ENCODE measurements at places on chromosomes 12 and 14. TPM values are rescaled to one million over a fixed set of nuclear protein-coding genes. Genes with fewer than 3 reads are reported as not detected.

DNA sequence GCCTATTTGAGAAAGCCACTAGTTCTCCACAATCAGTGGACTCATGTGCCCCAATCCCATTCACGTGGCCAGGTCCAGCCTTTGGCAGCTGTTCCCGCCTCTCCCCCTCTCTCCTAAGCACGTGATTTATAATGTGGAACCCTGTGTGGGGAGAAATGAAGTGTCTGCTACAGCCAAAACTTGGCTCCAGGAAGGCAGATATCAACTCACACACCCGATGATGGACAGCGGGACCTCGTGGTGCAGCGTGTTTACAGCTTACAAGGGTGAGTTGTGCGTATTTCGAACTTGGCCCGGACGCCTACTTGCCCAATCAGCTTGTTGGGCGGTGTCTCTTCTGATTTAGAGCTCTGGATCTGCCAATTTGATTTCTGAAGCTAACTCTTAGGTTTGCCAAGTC, 38.1 kb upstream of the FAM181A start:
- no peak overlapping the region for H3K4me3 ChIP-seq
- H3K36me3 ChIP-seq: no peaks in the 10 kb centered on the region
- no peak overlapping the region for H3K27ac ChIP-seq
- H3K27me3 ChIP-seq: peaks cover 18% of the 10 kb centered on the region
- H3K4me1 ChIP-seq: no peaks in the 10 kb centered on the region
- DNase-seq: no peak

- H3K4me3 ChIP-seq: no peak overlapping the region
- DNase-seq: no peak
- no peaks in the 10 kb centered on the region for H3K36me3 ChIP-seq
- H3K4me1 ChIP-seq: no peaks in the 10 kb centered on the region
Measured at GRCh38 chr14:99043756-99044155, 228.2 kb downstream of the BCL11B start.

DNA sequence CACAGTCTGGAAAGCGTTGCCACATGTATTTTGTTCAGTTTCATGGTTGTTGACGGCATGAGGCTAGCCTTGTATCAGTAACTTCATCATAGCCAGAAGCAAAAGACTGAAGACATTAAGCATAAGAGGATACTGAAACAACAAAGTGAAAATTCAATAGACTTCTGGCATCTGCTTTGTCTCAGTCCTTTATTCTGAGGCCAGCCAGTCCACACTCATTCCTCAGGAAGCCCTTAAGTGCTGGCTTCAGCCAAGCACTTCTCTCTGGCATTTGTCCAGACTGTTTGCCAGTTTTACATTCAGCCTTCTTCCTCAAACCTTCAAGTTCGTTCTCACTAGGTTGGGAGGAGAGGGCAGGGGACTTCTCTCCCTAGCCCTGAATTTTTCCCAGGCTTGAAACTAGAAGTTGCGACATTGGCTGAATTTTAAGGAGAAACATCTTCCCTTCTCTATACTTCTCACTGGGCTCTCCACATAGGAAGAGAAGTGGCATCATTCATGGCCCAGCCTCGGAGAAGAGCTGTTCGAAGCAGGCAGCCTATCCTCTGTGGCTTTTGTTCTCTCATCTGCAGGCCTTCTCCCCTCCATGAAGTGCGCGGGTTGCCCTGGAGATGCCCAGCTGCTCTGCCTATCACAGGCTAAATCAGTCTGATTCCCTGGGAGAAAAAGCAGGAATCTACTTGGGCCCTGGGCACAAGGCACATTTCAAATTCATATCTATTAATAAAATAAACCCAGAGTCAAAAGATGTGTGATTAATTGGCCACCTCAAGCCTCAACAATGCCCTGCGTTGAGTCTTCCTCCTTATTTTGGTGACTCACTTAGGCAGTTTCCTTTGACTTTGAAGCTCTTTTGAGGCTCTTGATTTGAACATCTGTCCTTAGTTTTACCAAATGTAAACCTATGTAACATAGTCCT, 130.9 kb upstream of the PLEKHA5 start:
- peak; percentile 89 for DNase-seq
- no peak overlapping the region for H3K27ac ChIP-seq
- no peaks in the 10 kb centered on the region for H3K36me3 ChIP-seq
- H3K4me1 ChIP-seq: peaks cover 5% of the 10 kb centered on the region
- no peak overlapping the region for H3K4me3 ChIP-seq

GRCh38 chr12:104163631-104164030, 25.6 kb upstream of the NFYB start:
- no peaks in the 10 kb centered on the region for H3K4me1 ChIP-seq
- H3K27me3 ChIP-seq: no peaks in the 10 kb centered on the region
- no peaks in the 10 kb centered on the region for H3K36me3 ChIP-seq
- H3K4me3 ChIP-seq: no peak overlapping the region
- H3K27ac ChIP-seq: no peak overlapping the region

DNA sequence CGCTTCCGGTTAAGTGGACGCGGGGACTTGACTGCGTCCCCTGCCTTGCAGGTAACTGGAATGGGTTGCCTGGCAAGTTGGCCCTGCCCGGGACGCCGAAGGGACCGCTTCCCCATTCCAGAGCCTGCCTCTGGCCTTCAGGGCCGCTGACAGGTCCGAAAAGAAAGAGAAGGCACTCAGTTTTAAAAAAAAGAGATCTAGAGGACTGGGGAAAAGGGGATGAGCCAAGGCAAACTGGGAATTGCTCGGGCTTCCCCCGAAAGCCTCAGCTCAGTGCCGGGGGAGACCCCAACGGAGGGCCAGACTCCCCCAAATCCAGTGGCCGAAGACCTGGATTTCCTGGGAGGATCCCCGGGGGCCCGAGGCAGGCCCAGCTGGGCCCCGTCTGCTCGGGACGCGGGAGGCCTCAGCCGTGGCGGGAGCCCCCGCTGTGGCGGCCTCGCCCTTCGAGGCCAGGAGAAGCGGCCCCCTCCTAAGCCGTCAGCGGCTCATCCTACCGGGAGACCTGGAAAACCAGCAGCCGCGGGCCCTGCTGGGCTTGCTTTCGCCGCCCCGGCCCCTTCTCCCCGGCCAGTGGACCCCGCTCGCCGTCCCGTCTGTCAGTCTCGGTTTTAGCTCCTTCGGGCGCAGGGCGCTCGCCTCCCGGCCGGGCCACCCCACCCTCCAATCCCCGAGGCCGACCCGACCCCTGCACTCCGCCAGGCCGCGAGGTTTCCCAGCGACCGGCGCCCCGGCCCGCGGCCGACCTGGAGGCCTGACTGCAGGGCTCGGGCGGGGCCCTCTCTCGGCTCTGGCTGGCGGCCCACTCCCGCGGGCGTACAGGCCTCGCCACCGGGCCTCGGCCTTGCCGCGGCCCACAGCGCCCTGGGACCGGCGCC, 12.5 kb downstream of the OTX2 start:
- no peaks in the 10 kb centered on the region for H3K4me1 ChIP-seq
- no peaks in the 10 kb centered on the region for H3K36me3 ChIP-seq
- DNase-seq: no peak
- peaks cover 73% of the 10 kb centered on the region for H3K27me3 ChIP-seq
- no peak overlapping the region for H3K4me3 ChIP-seq

GRCh38 chr12:98572010-98572409, 21.5 kb upstream of the SLC25A3 start:
- H3K4me1 ChIP-seq: no peaks in the 10 kb centered on the region
- H3K4me3 ChIP-seq: no peak overlapping the region
- no peak overlapping the region for H3K27ac ChIP-seq
- no peaks in the 10 kb centered on the region for H3K27me3 ChIP-seq
- no peak for DNase-seq

DNA sequence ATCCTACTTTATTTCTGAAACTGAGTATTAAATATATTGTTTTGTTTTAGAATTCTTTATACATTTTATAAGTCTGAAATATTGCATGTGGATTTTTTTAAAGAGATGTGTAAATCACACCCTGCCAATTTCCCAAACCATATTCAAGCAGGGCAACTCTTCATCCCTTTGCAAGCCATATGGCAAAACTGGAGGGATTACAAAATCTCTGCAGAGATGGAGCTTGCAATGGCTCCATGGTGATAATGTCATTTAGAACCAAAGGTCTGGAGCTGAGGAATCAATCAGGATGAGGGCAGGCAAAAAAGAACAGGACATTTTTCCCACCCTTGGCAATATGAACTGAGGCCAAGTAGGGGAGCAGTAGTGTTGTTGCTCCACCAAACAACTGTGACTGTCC, 173.4 kb downstream of the BMP4 start:
- no peak for DNase-seq
- H3K27me3 ChIP-seq: peaks cover 5% of the 10 kb centered on the region
- no peaks in the 10 kb centered on the region for H3K4me1 ChIP-seq
- H3K27ac ChIP-seq: no peak overlapping the region
- H3K36me3 ChIP-seq: no peaks in the 10 kb centered on the region
- no peak overlapping the region for H3K4me3 ChIP-seq

- peaks cover 29% of the 10 kb centered on the region for H3K4me1 ChIP-seq
- no peak overlapping the region for H3K4me3 ChIP-seq
- H3K36me3 ChIP-seq: no peaks in the 10 kb centered on the region
- peak overlapping the region; percentile 91 for H3K27ac ChIP-seq
- no peaks in the 10 kb centered on the region for H3K27me3 ChIP-seq
Measured at GRCh38 chr14:76904100-76904739, 78.0 kb downstream of the LRRC74A start.

Gene P2RX7
- 0.18 TPM for total RNA-seq

Gene RERGL
- total RNA-seq: not detected

Gene OTOGL
- total RNA-seq: 0.28 TPM

Gene LMBR1L
- 18.1 TPM for total RNA-seq

Gene SERPINA5
- total RNA-seq: not detected

Gene SIX6
- total RNA-seq: not detected
